ENCODE measurements at places on chromosomes 16 and 17. TPM values are rescaled to one million over a fixed set of nuclear protein-coding genes. Genes with fewer than 3 reads are reported as not detected.
A peak's percentile ranks its signal among the peaks of the same experiment; 100 is the strongest.

The GUCY2D gene
- total RNA-seq = not detected

The PERCC1 gene
- not detected for total RNA-seq

The CIAO2B gene
- 188 TPM for total RNA-seq

The FOXJ1 gene
- not detected for total RNA-seq

The SLC6A2 gene
- total RNA-seq = not detected

The KLHDC4 gene
- total RNA-seq = 28.2 TPM

The TNS4 gene
- not detected for total RNA-seq

DNA sequence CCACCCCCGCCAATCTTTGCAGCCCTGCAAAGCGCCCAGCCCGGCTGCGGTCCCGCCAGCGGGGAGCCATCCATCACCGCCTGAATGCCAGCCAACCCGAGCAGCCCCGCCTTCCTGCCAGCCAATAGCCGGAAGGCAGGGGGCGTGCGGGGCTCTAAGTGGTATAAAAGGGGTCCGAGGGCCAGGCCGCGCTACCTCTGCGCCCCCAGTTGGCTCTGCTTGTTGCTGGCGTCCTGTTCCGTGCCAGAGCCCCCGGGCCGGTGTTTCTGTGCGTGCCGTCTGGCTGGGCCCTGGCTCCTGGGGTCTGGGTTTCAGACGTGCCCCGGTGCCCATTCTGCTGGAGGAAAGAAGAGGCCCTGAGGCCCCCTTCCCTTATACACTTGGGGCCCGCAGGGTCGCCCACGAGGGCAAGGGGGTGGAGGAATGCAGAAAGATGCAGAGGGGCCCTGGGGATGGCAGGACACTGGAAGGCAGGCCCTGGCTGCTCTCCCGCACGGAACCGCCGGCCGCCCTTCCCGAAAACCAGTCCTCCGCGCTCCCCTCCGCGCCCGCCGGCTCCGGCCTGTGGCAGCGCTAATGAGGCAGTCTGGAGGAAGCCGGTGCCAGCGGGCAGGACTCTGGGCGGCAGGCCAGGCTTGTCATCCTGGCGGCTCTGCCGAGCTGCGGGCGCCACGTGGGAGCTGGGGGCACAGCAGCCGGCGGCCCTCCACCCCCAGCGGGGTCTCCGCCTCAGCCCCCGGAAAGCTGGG, 14.0 kb downstream of the COPZ2 start:
- DNase-seq = peak; percentile 63

- DNase-seq = no peak
Observed at GRCh38 chr17:31427684-31428083, 36.2 kb downstream of the RAB11FIP4 start.

DNA sequence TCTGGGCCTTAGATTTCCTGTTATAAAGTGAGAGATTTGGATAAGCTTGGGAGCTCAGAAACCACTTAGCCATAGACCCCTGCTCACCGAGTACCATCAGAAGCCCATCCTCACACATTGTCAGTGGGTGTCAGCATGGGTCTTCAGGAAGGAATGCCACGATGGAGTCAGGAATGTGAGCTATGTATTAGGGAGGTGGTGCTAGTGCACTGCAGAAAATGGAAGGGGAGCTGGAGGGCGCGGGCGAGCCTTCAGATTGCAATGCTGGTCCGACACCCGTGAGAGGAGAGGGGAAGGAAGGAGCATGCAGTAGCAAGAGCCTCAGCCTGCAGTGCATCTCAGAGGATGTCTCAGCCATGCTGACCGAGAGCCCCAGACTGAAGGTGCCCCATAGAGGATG, 294.5 kb downstream of the FOXL1 start:
- no peak for DNase-seq

DNA sequence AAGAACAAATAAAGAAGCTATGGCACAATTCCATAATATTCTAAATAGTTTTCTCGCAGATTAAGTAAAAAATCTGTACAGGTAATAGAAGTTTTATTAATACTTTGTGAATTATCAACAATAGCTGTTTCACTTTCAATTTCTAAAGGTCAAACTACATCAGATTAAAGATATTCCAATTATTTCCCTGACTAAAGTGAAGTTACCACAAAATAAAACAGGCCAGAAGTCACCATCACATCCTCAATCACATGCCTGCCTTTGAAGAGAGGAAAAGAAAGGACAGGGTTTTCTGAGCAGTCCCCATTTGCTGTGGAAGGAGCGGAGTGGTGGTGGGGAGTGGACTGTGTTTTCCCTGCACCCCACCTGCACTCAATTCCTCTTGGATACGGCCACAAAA, 11.1 kb downstream of the ITFG1 start:
- no peak for DNase-seq

- DNase-seq = no peak
Observed at GRCh38 chr16:56408379-56409098, 16.8 kb downstream of the AMFR start.

DNA sequence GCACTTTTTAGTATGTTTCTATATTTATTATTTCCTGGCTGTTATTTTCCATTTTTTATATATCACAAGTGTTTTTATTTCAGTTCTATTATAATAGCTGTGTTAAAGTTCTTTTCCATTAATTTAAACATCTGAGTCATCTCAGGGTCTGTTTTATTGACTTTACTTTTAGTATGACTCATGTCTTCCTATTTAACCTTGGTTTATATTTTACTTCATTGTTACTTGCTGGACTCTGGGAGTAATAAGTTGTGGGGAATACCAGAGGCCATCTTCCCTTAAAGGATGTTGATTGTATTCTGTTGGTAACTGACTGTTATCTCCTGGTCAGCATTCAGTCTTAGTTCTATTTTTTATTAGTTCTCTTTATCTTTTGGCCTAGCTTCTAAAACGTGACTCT, 1508.2 kb downstream of the CDH11 start:
- peak; percentile 8 for DNase-seq

DNA sequence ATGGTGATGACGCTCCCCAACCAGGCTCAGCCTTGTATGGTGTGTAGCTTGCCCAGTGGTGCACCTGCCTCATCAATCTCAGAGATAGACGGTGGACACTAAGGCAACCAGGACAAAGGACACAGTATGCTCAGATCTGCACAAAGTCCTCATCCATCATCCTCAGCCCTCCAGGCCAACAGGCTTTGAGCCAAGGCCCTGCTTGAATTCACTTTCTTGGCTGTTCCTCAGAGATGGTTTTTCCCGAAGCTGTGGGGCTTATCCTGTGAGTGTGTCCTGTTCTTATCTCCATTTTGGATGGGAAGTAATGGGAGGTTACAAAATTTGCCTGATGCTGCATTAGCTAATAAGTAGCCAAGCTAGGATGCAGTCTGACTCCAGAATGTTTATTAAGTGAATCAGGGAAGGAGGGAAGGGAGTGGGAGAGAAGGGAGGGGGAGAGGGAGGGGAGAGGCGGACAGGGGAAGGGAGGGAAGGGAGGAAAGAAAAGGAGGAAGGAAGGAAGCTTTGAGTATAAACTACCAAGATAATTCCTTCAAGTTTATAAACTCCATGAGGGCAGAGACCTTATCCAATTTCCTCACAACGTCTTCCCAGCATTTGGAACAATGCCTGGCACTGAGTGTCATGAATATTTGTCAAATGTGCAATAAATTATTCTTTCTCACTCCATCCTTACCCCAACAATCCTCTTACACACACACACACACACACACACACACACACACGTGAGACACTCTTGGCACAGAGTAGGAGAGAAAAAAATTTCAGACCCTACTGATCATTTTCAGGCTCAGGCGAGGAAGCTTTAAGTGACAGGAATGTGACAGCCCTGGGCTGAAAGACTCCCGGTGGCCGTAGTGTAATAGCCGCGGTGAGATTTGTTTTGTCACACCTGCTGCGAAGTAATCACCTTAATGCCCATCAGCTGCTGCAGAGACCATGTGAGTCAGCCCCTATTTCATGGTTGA, 84.3 kb downstream of the BMERB1 start:
- peak; percentile 37 for DNase-seq

GRCh38 chr16:17276610-17277009, 194.2 kb downstream of the XYLT1 start:
- DNase-seq = no peak

- no peak for DNase-seq
Observed at GRCh38 chr16:26247063-26247462, 555.3 kb downstream of the HS3ST4 start.

GRCh38 chr17:36702636-36703035, 101.3 kb downstream of the MRM1 start:
- no peak for DNase-seq

- DNase-seq = peak; percentile 70
Observed at GRCh38 chr17:57612202-57613071, 132.7 kb downstream of the CCDC182 start.

- DNase-seq = no peak
Observed at GRCh38 chr17:17957584-17957916, 14.7 kb downstream of the TOM1L2 start.

GRCh38 chr16:54006693-54007092, 279.9 kb downstream of the IRX3 start:
- no peak for DNase-seq

DNA sequence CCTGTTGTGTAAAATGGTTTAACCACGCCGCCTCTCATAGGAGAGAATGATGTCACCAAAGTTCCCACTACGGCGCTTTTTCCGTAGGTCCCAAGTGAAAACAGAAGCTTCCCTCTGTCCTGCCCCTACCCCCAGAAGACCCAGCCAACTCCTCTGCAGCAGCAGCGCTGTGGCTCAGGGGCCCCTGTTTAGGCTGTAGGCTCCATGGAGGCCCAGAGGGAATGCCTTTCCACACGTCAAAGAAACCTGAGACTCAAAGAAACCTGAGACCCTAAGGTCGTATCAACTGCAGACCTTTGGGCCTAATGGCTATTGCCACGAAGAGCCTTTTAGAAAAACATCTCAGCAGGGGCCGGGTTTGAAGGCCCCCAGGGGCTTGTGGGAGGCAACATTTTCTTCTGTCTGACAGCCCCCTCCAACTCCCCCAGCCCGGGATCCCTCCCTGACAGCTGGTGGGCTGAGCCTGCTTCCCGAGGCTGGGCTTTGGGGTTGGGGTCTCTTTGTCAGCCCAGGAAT, 43.1 kb upstream of the MEAK7 start:
- no peak for DNase-seq

DNA sequence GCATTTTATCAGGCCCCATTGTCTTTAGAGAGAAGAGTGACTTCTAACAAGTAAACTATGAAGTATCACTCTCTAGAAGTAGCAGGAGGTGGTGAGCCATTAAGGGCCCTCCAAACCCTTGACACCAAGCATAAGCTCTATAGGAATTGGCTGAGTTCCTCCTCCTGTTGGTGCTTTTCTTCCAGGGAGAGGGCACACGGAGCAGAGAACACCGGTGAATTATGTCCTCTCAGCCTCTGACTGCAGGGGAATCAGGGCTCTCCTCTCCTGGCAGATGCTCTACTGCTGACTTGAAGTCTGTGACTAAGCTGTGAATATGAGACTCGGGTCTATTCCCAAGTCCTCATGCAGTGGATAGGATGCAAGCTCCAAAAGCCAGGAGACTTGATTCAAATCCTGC, 32.3 kb downstream of the CHD9 start:
- no peak for DNase-seq

GRCh38 chr17:69435971-69436696, 21.6 kb downstream of the MAP2K6 start:
- no peak for DNase-seq

DNA sequence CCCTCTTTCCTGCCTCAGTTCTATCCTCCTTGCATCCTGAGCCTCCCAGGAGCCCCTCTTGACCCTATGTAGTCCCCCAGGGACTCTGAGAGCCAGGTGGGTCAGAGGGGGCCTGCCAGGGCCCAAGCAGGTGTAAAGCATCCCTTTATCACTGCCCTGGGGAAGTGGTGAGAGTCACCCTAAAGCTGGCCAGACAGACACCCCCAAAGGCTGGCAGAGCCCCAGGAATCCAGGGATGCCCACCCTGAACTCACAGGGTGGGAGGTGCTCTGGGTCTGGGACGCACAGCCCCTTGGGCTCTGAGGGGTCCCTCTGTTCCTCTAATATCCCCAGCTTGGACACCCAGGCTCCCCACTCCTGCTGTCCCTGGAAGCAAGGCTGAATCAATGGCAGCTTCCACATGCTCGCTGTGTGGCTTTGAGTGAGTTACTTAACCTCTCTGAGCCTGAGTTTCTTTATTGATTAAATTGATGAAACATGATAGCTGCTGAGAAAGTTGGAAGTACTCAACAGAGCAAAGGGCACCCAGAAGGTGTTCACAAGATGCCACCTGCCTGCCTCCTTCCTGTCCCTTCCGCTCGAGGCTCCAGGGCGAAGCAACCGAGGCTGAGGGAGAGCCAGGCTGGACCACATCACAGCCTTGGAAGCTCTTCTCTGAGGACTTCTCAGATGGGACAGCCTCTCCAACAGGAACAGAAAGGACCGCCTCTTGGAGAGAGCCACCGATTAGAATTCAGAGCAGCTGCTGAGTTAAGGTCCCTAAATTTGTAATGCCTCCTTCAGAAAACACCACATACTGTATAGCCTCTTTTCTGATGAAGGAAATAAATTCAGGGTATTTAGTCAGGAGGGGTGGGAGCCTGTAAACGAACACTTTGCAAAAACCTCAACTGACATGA, 67.1 kb upstream of the DOC2B start:
- DNase-seq = no peak

DNA sequence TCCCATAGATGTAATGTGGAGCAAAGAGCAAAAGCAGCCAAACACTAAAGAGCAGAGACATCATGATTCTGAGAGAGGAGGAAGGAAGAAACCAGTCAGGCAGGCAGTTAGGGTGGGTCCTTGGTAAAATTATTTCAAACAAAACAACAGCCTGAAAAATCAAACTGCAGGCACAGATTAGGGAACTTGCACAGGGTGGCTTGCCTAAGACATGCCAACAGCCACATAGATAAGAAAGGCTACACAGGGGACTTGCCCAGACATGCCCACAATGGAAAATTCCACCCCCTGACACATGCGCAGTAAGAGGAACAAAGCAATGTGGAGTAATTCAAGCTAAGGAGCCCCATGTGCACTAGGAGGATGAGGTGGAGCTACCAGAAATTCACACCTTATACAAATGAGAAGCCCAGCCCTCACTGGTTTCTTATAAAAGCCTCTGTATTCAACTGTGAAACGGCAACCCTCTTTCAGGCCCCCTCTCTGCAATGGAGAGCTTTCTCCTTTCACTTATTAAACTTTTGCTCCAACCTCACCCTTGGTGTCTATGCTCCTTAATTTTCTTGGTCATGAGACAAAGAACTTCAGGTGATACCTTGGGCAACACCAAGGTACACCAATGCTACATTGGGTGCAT, 7.3 kb upstream of the GAS7 start:
- no peak for DNase-seq

DNA sequence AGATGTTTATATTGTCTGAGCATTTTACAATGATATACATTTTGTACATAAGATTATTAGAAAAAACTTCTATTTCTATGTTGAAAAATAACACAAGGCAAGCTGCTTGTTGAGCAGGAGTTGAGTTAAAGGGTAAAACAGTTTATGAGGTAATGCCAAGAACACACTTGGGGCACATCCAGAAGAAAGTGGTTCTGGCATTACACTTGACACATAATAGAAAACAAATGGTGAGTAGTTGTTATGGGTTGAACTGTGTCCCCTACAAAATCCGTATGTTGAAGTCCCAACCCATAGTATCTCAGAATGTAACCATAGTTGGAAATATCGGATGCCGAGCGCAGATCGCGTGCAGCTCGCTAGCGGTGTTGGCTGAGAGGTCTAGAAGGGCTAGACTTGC, 354.3 kb upstream of the GOT2 start:
- no peak for DNase-seq
